ENCODE measurements at places on chromosomes 7 and 10.

DNA sequence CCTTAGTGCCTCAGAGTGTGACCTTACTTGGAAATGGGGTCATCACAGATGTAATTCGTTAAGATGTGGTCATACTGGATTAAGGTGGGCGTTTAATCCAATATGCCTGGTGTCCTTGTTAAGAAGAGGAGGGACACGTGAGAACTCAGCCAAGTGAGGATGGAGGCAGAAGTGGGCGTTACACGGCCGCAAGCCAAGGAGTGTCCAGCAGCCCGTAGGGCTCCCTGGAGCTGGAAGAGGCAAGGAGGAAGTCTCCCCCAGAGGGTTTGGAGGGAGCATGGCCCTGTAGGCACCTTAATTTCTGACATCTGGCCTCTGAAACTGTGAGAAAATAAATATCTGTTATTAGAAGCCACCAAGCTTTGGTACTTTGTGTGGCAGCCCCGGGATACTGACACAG lies 21.3 kb downstream of the DOCK1 start:
- DNase-seq: no peak

DNA sequence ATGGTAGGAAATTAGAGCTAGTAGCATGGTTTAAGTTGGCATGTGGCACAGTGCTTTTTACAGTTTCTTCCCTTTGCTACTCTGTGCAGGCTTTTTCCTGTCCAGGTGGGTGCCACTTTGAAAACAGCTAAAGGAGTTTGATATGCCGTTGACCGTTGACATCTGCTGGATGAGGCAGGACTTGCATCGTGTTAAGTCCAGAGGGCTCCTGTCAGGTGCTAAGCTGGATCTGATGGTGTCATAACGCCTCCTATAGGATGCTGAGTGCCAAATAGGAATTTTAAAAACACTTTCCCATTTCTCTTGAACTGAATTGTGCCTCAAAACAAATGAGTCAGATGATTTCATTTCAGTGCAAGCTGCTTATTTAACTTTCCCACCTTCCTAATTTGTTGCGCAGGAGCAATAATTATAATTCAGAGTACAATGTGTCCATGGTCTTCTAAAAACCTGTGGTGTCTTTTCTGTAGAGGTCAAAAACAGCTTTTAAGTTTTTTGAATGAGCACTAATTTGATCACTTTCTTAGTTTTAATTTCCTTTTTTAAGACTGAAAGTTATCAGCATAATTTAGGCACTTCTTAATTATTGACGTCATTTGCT lies 178.3 kb downstream of the CDCA7L start:
- DNase-seq: no peak

DNA sequence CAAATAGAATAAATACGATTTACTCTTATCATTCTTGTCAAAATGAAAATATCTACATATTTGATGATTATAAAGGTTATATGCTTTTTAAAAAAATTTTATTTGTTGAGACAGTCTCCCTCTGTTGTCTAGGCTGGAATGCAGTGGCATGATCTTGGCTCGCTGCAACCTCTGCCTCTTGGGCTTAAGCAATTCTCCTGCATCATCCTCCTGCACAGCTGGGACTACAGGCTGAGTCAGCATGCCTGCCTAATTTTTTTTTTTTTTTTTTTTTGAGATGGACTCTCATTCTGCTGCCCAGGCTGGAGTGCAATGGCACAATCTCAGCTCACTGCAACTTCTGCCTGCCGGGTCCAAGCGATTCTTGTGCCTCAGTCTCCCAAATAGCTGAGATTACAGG lies 48.9 kb downstream of the PUS7 start:
- DNase-seq: no peak

GRCh38 chr10:94489976-94490788 lies 55.4 kb upstream of the HELLS start:
- no peak for DNase-seq

DNA sequence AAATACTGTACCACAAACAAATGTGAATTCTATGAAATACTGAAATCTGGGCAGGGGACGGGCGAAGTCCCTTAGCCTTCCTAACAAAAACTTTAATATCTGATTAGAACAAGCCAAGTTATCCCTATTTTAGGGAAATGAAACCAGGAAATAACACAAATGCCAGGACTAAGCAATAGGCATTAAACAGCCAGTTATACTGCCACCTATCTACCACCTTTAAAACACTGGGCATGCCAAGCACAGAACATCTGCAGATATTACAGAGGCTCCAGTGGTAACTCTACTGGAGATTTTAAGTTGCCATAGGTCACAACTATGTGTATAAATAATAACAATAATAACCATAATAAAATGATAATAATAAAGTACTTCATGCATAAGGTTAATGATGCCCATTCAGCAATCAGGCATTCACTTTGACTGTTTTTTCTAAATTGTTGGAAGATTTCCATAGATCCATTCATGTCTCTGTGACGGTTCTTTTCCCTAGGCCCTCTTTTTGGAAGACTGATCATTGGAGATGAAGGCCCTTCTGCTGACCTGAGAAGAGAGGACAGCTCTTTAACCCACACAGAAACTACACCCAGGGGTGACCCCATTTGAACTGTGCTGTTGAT lies 195.7 kb downstream of the CACNA2D1 start:
- no peak for DNase-seq

- no peak for DNase-seq
Observed at GRCh38 chr10:30589441-30589840, 40.1 kb downstream of the LYZL2 start.
